Urothelium cell line (cell line): ENCODE measurements at places on chromosomes 2 and 18.

GRCh38 chr2:64586054-64586453 is 61.9 kb downstream of the AFTPH start:
- DNase-seq, result no peak

- DNase-seq, result no peak
Observed at GRCh38 chr2:161436411-161436810, 20.3 kb downstream of the TBR1 start.

DNA sequence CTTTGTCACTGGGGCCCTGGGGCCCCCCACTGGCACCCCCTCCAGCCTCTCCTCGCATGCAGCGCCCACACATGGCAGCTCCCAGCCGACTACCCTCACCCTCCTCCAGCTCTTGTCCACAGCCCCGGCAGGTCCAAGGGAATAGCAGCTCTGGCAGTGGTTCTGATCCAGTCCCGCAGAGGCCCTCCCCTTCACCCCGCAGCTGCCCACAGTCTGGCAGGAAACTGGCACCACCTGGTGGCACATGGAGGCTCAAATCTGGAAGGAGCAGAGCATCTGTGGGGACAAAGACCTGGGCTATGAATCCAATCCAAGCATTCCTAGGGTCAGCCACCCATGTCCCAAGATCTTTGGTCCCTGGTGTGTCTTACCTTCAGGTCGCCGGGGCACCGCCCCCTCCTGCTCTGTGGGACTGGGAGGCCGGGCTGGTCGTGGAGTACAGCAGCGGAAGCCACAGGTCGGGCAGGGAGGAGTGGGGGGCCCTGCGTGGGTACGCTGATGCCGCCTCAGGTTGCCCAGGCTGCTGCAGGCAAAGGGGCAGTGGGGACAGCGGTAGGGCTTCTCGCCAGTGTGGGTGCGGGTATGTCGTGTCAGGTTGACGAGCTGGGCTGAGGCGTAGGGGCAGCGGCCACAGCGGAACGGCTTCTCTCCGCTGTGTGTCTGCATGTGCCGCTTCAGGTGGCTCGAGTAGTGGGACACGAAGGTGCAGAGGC is 2.3 kb downstream of the ZNF513 start:
- DNase-seq, result no peak

DNA sequence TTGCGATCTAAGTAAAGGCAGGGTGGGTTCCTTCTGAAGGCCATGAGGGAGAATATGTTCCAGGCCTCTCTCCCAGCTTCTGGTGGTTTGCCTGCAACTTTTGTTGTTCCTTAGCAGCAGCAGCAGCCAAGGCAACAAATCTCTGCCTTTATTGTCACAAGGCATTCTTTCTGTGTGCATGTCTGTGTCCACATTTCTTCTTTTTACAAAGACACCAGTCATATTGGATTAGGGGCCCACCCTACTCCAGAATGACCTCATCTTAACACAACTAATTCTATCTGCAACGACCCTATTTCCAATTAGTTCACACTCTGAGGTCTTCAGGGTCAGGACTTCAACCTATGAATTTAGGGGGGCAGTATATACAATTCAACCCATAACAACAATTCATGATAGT is 587.5 kb downstream of the XIRP2 start:
- no peak for DNase-seq

DNA sequence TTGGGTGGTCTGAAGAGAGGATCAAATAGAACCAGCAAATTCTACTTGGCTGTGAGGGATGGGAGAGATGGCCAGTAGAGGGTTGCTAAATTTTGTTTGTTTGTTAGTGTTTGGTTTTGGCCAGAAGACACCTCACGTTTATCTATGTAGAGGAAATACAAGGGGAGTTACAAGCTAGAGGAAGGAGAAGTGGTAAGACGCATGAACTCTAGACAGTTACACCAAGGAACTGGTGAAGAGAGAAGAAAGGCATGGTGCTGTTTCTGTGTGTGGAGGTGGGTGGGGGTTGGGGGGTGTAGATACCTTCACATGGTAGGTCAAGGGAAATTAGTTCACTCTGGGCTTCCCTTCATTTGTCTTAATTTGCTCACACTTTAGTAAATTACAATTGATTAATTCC is 25.6 kb downstream of the RASGRP3 start:
- no peak for DNase-seq

DNA sequence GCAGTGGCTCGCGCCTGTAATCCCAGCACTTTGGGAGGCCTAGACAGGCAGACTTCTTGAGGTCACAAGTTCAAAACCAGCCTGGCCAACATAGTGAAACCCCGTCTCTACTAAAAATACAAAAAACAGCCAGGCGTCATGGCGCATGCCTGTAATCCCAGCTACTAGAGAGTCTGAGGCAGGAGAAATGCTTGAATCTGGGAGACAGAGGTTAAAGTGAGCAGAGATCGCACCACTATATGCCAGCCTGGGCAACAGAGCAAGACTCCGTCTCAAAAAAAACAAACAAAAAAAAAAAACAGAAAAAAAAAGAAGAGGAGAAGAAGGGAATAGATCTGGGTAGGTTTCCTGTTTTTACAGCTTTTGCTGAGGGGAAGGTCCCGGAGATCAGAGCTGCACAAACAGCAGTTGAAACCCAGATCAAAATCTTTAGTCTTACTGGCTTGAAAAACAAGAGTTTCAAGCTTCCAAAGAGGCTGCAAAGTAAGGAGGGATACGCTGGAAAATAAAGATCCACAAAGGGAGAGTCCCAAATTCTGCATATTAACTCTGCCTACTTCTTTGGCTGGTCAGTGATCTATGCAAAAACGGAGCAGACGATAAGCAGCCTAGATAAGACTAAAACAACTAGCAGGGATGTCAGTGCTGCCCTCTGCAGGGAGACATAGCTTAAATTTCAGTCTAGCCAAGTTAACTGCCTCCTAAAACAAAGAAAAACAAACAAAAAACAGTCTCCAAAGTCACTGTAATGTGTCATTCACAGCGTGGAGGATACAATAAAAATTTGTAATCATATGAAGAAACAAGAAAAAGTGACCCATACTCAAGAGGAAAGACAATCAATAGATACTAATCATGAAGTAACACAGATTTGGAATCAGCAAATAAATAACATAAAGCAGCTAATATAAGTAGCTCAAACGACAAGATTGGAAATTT is 74.1 kb downstream of the TLK1 start:
- peak; percentile 20 for DNase-seq

GRCh38 chr2:202152104-202152715 is 79.2 kb downstream of the KIAA2012 start:
- DNase-seq, result no peak

- DNase-seq, result no peak
Observed at GRCh38 chr2:10504994-10505820, 57.1 kb upstream of the ODC1 start.

GRCh38 chr2:211454679-211455078 is 898.3 kb downstream of the CPS1 start:
- no peak for DNase-seq

GRCh38 chr2:171889808-171890207 is 4.2 kb downstream of the SLC25A12 start:
- DNase-seq, result no peak

DNA sequence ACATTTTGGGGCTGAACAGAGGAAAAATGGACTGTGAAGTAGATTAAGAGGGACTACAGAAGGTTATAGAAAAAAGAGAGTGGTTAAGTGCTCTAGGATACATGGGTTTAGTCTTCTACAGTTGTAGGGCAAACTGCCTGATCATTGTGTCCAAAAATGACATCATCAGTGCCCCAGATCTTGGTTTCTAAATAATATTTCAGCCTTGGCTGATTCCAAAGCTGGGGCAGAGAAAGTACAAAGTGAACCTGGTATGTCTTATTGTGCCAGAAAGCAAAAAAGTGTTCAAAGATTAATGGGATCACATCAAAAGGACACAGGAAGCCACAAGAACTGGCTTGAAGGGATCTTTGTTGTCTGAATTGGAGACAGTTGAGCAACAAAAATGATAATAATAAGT is 97.1 kb upstream of the ZNF521 start:
- no peak for DNase-seq

- no peak for DNase-seq
Observed at GRCh38 chr2:191152482-191153240, 1.9 kb upstream of the STAT4 start.

DNA sequence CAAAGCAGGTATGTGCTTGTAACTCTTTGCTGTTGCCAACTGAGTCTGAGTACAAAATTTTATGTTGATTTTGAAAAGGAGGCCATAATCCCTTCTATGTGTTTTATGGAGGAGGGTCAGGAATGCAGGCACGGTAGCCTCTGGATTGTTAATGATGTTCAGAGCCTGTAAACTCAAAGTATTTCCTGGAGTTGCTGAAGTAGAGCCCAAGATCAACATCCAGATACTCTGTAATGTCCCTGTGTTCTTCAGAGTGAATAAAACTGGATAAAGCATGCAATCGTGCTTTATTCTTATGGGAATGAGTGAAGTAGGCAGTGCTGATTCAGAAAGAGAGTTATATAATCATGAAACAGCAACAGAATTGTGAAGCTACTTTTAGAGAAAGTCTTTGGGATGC is 61.8 kb upstream of the CHRNA1 start:
- no peak for DNase-seq

- no peak for DNase-seq
Observed at GRCh38 chr2:132426033-132426432, 9.4 kb downstream of the GPR39 start.

DNA sequence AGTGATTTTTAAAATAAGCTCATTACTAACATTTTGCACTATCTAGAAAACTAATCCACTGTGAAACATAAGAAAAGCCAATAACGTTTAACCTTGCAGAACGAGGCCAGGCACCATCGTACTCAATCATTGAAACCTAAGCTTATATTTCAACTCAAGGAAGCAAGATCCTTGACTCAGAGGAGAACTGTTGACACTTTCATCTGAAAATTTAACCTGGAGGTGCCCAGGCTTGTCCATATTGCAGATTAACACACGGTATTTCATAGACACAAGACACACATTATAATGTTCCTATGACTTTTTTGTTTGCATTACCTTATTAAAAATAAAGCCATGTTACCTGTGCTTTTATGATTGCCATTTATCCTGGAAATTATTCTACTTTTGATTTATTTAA is 89.6 kb downstream of the ZNF385B start:
- DNase-seq, result no peak

DNA sequence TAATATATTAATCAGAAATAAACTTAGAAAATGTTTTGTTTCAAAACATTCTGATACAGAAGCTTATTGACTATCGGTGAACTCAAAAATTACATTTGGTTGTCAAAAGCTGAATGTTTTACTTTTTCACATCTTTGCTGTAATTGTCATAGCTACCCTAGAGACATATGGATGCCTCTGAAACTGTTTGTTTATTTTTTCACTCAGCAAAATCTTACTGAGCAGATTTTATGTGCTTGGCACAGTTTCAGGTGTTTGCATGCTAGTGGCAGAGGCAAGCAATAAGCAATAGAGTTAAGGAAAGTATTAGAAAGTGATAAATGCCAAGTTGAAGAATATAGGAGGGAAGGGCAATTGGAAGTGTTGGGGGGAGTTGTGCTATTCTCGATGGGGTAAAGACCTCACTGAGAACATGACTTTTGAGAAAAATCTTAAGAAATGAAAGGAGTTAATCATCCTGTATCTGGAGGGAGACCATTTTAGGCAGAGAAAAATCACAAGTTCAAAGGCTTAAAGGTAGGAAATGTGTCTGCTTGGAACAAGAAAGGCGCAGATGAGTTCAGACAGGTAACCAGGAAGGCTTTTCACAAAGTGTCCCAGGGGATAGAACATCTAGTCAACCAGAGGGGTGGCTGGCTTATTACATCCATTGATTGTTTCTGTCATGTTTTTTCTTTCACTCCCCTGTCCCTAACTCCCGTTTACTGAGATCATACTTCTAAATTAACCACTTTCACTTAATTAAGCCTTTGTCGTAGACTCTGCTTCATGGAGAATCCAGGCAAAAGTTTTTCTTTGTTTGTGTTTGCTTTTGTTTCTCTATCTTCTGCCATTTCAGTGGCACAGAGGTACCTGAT is 27.2 kb upstream of the COBLL1 start:
- DNase-seq, result no peak

DNA sequence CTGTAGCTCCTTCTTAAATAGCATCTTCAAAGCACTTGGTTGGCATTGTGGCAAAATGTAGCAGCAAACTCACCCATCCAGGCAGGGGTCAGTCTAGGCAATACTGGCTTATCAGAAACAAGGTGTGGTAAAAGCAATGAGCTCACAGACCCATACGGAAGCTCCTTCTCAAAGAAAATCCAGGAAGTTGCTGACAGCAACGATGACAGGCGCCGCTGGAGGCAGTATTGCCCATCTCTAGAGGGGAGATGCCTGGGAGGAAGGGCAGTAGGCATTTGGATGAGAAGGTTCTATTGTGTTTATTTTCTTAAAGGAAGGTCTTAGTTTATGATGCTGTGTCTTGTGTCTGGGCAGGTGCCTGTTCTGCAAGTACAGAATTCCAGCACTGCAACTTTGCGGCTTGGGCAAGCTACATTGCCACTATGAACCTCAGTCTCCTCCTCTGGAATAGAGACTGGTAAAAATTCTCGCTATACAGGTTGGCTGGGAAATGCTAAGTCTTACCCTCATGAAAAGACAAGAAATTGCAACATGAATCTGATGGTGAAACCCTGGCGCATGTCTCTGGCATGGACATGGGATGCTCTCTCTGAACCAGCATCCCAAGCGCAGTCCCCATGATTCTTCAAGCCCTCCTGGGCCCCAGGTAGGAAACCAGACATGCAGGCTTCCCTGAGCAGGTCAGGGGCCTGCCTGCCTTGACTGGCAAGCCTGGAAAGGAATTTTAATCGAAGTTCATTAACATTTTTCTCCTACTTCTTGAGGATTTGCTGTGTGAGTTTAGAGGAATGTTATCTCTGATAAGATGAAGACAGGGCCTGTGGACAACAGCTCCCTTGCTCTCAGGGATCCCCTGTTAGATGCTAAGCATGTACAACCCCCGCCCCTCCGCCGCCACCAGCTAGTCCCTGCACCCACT is 156.0 kb downstream of the TFCP2L1 start:
- peak; percentile 70 for DNase-seq

DNA sequence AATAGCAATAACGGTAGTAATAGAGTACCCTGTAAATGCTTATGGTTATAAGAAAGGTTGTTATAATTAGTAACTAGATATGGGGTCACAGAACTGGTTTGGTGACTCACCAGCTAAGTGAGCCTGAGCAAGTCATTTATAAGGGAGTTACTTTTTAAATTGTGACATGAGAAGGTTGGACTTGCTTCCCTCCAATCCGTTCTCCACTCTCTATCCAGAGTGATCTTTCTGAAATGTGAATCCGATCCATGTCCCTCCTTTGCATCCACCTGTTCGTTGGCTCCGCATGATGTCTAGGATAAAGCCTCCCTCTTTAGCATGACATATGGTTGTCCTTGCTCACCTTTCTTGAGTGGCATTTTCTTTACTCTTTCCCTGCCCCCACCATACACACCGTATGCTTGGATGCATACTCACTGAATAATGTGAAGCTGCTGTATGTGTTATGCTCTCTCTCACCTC is 83.1 kb downstream of the CDC42EP3 start:
- no peak for DNase-seq

DNA sequence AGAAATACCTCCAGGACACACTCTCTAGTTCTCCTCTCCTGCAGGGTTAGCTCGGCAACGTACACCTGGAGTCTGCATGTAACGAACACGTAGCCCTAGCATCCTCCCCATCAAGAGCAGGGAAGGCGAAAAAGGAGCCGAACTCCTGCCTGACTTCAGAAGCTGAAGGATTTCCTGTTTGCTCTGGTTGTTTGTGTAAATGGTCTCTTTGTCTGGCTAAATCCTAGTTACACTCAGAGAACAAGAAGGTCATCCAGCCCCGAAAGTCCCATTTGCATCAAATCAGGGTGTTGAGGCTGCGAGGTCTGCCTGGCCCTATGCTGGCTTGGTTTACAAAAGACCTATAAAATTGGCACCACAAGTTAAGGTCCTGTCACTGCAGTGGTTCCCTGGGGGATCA is 66.4 kb upstream of the POMC start:
- no peak for DNase-seq

GRCh38 chr2:172106108-172106961 is 3.6 kb upstream of the DLX2 start:
- no peak for DNase-seq
